ENCODE measurements at places on chromosomes 16 and 17.

DNA sequence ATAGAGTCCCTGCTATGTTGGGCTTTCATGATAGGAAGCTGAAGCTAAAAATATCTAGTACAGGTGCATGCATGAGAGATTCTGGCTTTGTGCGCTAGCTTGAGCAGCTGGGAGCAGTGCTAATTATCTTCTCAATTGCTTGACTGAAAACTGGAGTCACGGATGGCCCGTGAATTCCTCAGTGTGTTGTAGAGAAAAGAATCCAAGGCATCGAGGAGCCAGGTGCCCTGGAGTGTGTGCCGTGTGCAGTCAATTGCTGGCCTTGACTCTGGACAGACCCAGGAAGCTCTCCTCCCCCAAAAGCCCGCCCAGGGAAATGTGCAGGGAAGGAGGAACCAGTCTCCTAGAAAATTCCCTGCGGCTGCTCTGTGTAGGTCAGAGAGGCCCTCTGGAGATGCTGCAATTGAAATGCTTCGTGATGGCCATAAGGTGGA, 14.2 kb downstream of the LGALS3BP start:
- DNase-seq, result no peak

DNA sequence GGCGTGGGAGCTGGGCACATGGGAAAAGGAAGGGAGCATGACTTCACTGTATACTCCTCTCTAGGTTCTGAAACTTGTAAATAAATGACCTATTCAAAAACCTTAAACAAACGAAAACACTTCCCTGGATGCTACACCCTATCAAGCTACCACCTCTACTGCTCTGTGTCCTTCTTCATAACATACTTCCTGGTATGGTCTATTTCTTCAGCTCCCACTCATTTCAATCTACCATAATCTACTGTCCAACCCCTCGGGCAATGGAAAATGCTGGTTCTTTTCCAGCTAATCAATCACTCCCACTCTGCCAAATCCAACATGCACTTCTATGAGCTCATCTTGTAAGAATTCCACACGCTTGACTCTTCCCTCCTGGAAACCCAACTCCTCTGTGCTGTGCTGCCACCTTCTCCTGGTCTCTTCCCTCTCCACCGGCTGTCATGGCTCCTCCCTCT, 42.4 kb downstream of the AMFR start:
- DNase-seq, result peak; percentile 38

- peak; percentile 35 for DNase-seq
Measured at GRCh38 chr16:31696968-31697743, 169.5 kb downstream of the AHSP start.

DNA sequence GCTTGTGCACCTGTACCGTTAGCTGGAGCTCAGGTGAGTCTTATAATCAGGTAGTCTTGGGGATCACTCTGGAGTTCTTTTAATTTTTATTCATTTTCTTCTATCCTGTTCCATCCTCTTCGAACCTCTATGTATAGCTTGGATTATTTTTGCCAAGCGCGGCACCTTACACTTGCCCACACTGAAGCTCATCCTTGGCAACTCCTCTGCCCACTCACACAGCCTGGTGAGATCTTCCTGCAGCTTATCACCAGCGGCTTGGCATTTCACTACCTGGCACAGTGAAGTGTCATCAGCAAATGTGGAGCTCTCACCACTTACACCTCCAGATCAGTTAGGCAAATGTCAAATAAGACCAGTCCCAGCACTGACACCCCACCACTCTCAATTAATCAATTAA, 116.7 kb downstream of the CACNG3 start:
- no peak for DNase-seq

- DNase-seq, result no peak
Measured at GRCh38 chr17:40864661-40865390, 2.2 kb downstream of the KRT12 start.

DNA sequence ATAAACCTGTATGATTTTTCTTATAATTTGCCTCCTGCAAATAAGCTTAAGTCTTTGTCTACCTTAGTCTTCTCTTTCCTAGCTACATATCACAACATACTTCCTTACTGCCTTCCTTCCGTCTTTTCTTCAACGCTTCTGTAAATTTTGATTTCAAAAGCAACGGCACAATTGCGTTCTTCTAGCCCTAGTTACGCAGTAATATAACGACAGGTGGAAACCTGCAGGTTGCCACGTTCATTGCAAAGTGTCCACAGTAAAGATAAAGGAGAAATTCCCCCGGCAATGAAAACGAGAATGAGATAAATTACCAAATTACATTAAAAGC, 546 bp upstream of the PSMD7 start:
- no peak for DNase-seq

DNA sequence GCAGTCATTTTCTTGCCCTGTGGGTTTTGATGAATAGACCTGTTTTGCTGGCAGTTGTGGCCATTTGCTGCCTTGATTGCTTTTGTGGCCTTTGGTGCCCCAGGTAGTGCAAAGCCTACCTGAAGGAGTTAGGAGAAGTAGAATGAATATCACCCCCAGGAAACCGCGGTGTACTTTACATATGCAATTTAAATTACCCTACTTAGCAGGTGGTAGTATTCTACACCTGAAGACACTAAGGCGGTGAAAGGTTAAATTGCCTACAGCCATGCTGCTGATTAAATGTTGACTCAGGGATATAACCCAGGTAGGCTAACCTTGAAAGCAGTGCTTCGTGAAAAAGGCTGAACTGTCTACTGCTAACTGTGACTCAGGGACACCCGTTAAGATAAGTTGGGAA, 27.2 kb upstream of the WWOX start:
- DNase-seq, result no peak

- DNase-seq, result no peak
Measured at GRCh38 chr17:42389135-42389417, 834 bp upstream of the STAT3 start.

All from astrocyte of the spinal cord (primary cell).